ENCODE measurements at places on chromosomes 12 and 14. TPM values are rescaled to one million over a fixed set of nuclear protein-coding genes. Genes with fewer than 3 reads are reported as not detected.

GRCh38 chr12:68815232-68815927, 7.4 kb downstream of the MDM2 start:
- no peak for DNase-seq

DNA sequence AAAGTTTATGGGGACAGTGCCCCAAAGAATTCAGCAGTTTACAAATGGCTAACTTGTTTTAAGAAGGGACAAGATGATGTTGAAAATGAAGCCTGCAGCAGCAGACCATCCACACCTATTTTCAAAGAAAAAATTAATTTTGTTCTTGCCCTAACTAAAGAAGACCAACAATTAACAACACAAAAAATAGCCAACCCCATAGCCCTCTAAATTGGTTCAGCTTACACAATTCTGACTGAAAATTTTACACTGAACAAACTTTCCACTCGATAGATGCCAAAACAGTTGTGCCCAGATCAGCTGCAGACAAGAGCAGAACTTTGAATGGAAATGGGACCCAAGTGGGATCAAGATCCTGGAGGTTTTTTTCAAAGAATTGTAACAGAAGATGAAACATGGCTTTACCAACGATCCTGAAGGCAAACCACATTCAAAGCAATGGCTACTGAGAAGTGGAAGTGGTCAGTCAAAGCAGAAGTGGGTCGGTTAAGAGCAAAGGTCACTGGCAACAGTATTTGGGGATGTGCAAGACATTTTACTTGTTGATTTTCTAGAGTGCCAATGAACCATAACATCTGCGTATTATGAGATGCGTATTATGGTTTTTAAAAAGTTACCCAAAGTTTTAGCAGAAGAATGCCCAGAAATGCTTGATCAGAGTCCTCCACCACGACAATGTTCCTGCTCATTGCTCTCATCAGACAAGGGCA, 30.0 kb downstream of the SLC39A9 start:
- no peak for DNase-seq

DNA sequence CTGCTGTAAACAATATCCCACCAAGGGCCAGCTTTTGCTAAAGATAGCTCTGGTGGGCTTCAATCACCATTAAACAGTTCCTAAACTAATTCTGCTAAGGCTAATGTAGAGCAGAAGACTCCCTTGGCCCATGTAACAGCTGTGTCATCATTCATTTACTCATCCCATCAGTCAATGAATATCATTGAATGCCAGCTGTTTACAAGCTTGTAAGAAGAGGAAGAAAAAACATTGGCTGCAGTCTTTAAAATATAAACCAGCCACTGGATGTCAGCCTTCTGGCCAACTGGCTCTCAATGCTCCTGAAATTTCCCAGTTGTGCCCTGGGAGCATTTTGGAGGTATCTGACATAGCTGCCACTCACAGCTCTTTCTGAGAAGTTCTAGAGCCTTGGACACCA, 18.0 kb upstream of the MAP3K9 start:
- DNase-seq = no peak

DNA sequence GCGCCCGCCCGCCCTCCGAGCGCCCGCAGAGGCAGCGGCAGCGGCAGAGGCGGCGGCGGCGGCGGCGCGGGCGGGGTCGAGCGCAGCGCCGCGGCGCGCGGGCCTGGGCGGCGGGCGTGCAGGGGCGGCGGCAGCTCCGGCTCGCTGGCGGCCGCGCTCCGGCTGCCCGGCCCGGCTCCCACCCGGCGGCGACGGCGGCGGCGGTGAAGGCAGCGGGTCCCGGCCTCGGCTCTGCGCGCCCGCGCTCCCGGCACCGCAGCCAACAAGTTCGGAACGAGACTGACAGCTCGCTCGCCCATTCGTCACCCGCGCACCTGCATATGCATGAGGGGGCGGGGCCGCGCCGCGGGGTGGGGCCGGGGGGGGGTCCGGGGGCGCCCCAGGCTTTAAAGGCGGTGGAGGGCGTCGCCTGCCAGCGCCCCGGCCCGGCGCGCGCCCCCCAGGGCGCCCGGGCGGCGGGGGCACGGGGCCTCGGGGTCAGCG, at the start of gene JAG2:
Gene JAG2 (minus strand): TSS at position 281 of the 483 bp plus-strand sequence. CDS start 356 bp downstream, outside the sequence.
- peak; percentile 84 for DNase-seq

Gene PRIMA1
- total RNA-seq = 0.06 TPM

- DNase-seq = no peak
Measured at GRCh38 chr12:17296882-17297281, 690.9 kb upstream of the LMO3 start.

Gene PFKM
- 48.2 TPM for total RNA-seq

- DNase-seq = peak; percentile 59
Measured at GRCh38 chr12:81077686-81078441, at the start of gene ACSS3. ACSS3 (plus strand) TSS chr12:81078079; CDS start chr12:81078121, 42 bp downstream.

- DNase-seq = no peak
Measured at GRCh38 chr12:114698566-114699163, 14.7 kb upstream of the TBX3 start.

DNA sequence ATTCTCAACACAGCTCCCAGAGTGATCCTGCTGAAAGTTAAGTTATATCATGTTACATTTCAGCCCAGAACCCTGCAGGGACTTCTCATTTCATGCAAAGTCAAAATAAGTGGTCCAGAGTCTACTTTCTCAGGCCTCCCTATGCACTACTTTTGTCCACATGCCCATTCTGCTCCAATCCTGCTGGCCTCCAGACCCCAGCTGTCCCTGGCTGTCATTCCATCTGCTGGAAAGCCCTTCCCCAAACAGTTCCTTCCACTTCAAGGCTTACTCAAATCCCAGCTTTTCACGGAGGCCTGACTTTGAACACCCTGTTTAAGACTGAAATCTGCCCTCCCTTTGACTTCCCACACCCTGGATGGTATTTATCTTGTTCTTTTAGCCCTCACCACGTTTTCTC, 109.8 kb upstream of the DNM1L start:
- DNase-seq = no peak

GRCh38 chr14:71460091-71460490, 472.1 kb upstream of the RGS6 start:
- DNase-seq = no peak
